ENCODE measurements at places on chromosomes 7 and 10. TPM values are rescaled to one million over a fixed set of nuclear protein-coding genes. Genes with fewer than 3 reads are reported as not detected.

The GBX1 gene
- not detected for total RNA-seq

The TMEM236 gene
- 0.05 TPM for total RNA-seq

The TRIL gene
- total RNA-seq = 0.12 TPM

The GPR15LG gene
- total RNA-seq = not detected

The DENND2A gene
- total RNA-seq = not detected

The UBE2D4 gene
- 17.2 TPM for total RNA-seq
